Vagina (tissue), 2 donors: ENCODE measurements at places on chromosomes 1 and 21. TPM values are rescaled to one million over a fixed set of nuclear protein-coding genes. Genes with fewer than 3 reads are reported as not detected.

The KCND3 gene
- total RNA-seq = 8.1 TPM

- DNase-seq = no peak
Observed at GRCh38 chr1:205251576-205251975, 23.8 kb downstream of the TMCC2 start.

DNA sequence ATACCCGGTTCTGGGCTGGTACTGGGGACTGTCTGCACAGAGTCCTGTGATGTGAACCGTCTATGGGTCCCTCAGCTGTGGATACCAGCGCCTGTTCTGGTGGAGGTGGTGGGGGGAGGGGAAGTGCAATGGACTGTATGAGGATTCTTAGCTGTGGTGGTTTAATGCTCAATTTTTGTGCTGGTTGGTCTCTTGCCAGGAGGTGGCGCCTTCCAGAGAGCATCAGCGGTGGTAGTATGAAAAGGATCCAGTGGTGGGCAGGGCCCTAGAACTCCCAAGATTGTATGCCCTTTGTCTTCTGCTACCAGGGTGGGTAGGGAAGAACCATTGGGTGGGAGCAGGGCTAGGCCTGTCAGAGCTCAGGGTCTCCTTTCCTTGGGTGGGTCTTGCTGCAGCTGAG lies 89.4 kb upstream of the B3GALT2 start:
- DNase-seq = no peak

The CDC20 gene
- 11.0 TPM for total RNA-seq

The KRTAP11-1 gene
- total RNA-seq = not detected

The S100A16 gene
- total RNA-seq = 259 TPM

The SELP gene
- total RNA-seq = 8.8 TPM

GRCh38 chr1:56578138-56578962 lies 1.0 kb downstream of the PLPP3 start:
- no peak for DNase-seq

DNA sequence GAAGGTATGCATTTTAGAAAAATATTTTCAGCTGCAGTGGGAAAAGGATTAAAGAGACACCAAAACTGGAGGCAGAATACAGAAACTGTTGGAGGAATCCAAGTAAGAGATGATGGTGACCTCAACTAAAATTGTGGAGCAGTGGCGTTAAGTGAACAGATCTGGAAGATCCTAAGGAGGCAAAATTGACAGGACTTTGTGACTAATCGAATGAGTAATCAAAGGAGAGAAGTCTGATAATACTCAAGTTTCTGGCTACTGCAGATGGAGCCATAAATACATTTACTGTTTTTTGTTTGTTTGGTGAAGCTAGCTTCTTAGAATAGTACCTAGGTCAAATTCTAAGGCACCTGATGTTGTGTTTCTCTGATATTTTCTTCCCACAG lies 3.1 kb downstream of the CTBS start:
- DNase-seq = no peak

GRCh38 chr1:155776414-155776813 lies 80.6 kb downstream of the GON4L start:
- no peak for DNase-seq

The KIF26B gene
- total RNA-seq = 0.49 TPM

DNA sequence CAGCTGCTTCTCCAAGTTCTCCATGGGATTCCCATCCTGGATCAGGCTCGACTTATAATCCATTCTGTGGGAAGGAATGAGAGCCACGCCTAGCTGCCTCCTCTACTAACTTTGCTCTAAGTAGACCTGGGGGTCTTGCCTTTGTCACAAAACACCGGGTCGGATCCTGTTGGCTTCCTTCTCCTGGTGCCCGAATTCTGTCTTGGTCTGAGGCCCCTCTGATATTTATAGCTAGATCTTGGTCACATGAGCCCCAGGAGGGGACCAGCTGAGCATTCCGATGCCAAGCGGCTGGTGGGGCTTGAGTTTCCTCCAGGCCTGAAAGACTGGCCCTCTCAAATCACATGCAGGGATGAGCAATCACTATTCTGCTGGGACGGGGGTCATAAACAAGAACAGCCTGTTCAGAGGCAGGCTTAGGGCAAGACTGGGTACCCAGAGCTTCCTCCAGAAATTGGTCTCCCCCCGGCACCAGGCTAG lies at the start of gene TRIM63:
TSS of gene TRIM63 (minus strand) at position 199 of the 480 bp plus-strand sequence. CDS start at position 63, 136 bp downstream.
- no peak for DNase-seq

GRCh38 chr1:150995896-150996295 lies 10.8 kb downstream of the MINDY1 start:
- no peak for DNase-seq

GRCh38 chr1:18283601-18284385 lies 176.2 kb downstream of the IGSF21 start:
- no peak for DNase-seq

The PLA2G2C gene
- not detected for total RNA-seq

GRCh38 chr1:38724160-38725131 lies 135.1 kb downstream of the RRAGC start:
- no peak for DNase-seq
